ENCODE measurements at places on chromosomes 2 and 18.

DNA sequence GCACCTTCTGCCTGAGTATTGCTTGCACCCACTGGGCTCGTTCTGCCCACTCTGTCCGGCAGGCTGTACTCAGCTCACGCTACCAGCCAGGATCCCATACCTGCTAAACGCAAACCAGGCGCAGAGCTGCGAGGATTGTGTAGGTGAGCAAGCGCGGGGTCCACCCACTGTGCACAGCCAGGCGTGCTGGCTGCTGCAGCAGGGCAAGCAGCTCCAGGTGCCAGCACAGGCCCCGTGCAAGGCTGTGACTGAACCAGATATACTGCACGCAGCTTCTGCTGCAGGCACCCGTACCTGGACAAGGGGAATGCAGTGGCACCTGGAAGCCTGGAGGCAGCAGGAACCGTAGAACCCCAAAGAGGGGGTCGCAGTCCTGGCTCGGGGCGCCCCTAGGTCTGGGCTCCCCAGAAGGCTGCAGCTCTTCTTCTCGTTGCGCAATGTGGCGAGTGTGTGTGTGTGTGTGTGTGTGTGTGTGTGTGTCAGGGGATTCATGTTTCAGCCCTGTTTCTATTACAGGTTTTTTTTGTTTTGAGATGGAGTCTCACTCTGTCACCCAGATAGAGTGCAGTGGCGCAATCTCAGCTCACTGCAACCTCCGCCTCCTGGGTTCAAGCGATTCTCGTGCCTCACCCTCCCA is 46.1 kb upstream of the RAB1A start:
- no peak for DNase-seq

- DNase-seq: no peak
Observed at GRCh38 chr2:173999272-173999671, 34.1 kb upstream of the SP3 start.

- DNase-seq: no peak
Observed at GRCh38 chr2:11744631-11745394, 1.6 kb upstream of the LPIN1 start.

GRCh38 chr2:2848621-2849333 is 517.7 kb upstream of the MYT1L start:
- DNase-seq: no peak

GRCh38 chr2:99509387-99509786 is 19.6 kb upstream of the REV1 start:
- no peak for DNase-seq

- DNase-seq: no peak
Observed at GRCh38 chr2:127486247-127487058, 39.8 kb downstream of the IWS1 start.

- peak; percentile 59 for DNase-seq
Observed at GRCh38 chr2:42859006-42859552, 66.7 kb upstream of the HAAO start.

DNA sequence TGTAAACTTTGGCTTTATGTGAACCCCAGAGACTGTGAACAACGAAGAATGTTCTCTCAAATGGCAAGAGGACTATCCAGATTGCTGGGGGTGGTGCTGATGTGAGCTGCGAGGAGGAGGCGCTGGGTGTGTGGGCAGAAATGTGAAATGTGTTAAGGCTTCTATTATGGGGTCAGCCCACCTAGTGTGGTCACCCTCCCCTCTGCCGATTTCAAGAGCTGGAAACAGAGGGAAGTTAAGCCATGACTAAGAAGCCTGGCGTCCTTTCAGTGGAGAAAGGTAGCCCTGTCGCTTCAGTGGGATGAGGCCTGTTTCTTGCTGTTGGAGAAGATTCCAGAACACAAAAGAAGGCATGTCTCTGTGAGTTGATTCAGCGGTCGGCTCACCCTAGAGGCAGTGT is 89.0 kb upstream of the KCTD1 start:
- no peak for DNase-seq

DNA sequence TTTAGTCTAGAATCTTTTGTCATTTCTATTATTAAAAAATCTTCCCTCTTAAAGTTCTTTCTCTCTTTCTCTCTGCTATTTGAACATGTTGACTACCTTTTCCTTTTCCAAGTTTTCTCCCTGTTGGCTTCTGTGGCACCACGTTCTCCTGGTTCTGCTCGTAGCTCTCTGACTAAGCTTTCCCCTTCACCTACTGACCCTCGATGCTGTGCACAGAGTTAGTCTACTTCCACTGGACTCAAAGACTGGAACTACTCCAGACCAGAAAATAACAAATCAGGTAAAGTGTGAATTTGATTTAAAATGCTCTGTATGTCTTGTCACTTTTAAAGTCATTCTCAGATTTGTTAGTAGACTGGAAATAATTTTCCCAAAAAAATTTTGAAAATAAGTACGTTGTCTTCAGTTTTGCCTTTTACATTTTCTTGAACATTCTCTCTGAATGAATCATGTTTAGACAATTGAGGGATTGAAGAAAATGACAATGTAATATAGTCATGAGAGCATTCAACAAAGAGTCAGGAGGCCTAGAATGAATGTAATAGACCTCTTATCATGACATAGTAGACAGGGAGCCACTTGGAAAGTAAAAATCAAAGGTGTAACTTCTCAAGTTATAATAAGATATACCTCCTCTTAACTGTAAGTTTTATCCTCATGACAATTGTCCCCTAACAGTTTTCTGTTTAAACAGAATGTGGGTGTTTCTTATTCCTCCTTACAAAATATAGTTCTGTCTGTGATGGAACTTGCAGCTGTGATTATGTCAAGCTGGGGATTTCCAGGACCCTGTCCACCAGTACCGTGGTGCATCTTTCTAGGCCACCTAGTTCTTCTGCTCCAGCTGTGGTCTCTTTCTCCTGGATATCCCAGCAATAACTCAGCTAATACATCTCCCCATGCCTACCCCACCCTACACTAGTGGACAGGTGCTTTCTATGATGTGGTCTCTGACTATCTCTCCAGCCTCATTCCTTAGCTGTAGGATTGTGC is 25.5 kb downstream of the ITPRID2 start:
- DNase-seq: no peak

DNA sequence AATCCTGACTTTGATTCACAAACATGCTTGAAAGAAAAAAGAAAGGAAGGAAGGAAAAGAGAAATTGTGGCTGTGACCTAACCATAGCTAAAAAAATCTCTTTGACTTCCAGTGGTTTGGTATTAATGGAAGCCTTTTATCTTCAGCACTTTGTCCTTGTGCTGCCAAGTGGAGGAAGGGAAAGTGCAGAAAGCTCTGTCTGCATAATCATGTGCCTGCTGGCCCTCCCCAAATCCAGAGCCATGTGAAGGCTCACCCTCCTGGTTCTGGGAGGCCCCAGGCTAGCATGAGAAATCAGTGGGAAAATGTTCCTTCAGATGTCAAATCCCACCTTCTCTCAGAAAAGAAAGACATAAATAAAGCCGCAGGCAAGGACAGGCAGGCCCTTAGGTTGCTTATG is 48.3 kb upstream of the BMPR2 start:
- DNase-seq: no peak

DNA sequence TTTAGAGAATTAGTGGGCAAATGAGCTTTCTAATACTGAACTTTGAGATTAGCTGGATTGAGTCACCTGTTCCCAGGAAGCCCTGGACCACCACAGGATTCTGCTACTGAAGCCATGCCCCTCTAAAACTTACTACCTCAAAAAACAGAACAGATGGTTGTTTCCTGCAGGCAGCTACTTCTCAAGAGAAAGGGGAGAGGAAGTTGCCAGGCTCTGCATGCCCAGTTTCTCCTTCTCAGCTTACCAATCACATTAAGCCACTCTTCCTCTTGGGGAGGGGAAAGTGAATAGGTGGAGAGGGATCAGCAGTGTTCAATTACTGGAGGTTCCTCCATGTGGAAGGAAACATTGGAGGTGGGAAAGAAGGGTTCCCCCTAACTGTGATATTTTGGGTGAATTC is 24.9 kb upstream of the C1GALT1C1L start:
- DNase-seq: no peak

GRCh38 chr2:145764631-145765030 is 1244.7 kb upstream of the ZEB2 start:
- no peak for DNase-seq

GRCh38 chr18:5518179-5518770 is 25.5 kb downstream of the EPB41L3 start:
- no peak for DNase-seq

- no peak for DNase-seq
Observed at GRCh38 chr2:104473546-104473945, 380.4 kb upstream of the POU3F3 start.

DNA sequence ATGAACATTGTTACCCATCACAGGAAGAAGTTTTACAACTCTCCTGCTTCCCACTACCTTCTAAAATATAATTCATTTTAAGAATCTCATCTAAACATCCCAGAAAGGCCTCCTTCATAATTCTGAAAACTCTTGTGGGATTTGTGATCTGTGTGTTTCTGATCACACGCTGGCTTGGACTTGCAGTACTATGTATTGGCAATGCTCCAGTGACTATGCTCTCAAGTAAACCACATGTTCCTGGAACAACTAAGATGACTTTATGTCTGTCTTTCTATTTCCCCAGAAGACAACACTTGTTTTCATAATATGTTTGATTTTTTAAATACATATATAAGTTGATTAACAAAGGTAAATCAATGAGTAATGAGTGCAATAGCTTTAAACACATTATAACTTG is 376.6 kb upstream of the NETO1 start:
- DNase-seq: no peak

- peak; percentile 5 for DNase-seq
Observed at GRCh38 chr2:17878281-17879136, at the start of gene KCNS3. TSS of gene KCNS3 (plus strand) at chr2:17878667. CDS start at chr2:17931009, 52,342 bp downstream.

GRCh38 chr2:10427618-10427949 is 20.5 kb downstream of the ODC1 start:
- no peak for DNase-seq

DNA sequence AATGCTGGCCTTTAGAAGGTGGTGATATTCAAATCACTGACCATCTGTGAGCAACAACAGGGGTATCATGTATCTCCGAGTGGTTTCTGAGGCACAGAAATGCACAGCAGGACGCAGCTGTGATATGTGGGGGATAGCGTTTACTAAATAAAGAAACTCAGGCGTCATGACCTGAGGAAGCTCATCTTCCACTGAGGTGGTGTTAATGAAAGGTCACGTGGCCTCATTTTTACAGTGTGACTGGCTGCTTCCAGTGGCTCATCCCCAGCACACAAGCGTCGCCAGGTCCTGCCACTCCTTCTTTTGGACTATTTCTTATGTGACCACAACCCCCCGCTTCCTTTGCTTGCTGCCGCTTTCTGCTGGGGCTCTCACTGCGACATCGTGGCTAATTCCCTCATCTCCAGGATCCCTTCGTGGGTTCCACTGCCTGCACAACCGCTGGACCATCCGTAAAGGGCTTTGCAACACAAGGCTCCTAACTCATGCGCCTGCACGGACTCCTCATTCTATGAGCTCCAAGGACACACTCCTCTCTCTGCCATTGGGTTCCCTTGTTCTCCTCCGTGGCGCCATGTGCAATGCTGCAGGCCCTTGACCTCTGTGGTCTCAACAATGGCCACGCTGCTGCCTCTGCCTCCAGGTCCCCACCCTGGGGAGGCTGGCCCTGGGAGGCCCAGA is 109.3 kb downstream of the MBP start:
- no peak for DNase-seq

GRCh38 chr2:209496586-209496982 is 72.7 kb downstream of the MAP2 start:
- no peak for DNase-seq

- no peak for DNase-seq
Observed at GRCh38 chr2:74307720-74308119, 35.5 kb downstream of the SLC4A5 start.

Measured in stimulated activated CD4-positive, alpha-beta T cell treated with anti-CD3 and anti-CD28 coated beads, Interleukin-12 subunit alpha, Interleukin-12 subunit beta, amount 100 ng/mL, for 48 hours (primary cell).